ENCODE measurements at places on chromosomes 4 and X.

DNA sequence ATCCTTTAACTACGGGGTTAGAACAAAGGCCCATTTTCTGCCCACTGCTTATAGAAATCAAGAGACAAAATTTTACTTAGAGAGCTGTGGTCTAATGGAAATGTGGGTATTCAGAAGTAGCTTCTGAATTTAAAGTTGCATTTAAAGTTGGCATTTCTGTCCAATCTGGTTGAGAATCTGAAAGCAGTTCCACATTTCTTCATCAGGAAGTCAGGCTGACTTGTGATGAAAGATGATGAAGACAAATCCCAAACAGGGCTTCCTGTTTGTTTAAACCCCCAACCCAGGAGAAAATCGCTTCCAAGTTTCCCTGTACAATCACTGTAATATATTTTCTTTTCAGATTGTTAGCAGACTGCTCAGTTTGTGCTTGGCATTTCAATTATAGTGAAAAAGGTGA is 345.3 kb downstream of the SPRY1 start:
- no peak for DNase-seq

DNA sequence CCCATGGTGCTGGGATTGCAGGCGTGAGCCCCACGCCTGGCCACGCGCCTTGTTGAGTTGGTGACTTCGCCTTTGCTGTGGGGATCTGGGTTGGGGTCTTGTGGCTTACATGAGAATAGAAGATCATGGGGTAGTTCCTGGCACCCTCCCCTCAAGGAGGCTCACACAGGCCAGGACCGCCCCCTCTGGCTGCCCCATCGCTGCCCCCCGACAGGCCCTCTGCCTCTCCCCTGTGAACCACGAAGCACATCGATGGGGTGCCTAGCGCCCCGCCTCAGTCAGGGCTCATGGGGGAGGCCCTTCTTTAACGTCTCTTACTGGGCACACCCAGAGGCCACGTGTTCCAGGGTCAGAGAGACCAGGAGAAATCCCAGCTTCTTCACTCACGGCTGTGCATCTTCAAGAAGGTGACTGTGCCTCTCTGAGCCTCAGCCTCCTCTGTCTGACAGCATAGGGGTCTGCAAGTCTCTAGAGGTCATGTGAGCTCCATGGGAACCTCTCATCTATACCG is 23.6 kb upstream of the SPON2 start:
- DNase-seq = no peak

GRCh38 chr4:81504112-81505003 is 32.7 kb upstream of the RASGEF1B start:
- no peak for DNase-seq

GRCh38 chr4:40511036-40511614 is 118.5 kb downstream of the RBM47 start:
- DNase-seq = no peak

DNA sequence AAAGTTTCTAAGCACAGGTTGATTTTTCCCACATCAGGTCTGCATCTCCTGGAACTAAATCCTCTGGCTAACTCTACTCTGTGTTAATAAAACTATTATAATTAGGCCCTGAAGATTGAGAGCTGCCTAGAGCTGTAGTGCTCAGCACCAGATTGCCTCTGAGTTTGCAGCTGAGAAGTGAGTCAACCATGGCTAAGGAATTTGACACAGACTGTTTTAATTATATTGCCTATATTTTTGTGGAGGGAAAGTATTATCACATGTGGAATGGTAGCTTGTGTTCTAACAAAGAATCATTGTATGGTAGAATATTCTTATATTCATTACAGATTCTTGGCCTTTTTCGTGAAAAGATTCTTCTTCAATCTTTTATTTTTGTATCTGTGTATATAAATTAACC is 1907.6 kb upstream of the TENM3 start:
- DNase-seq = no peak

DNA sequence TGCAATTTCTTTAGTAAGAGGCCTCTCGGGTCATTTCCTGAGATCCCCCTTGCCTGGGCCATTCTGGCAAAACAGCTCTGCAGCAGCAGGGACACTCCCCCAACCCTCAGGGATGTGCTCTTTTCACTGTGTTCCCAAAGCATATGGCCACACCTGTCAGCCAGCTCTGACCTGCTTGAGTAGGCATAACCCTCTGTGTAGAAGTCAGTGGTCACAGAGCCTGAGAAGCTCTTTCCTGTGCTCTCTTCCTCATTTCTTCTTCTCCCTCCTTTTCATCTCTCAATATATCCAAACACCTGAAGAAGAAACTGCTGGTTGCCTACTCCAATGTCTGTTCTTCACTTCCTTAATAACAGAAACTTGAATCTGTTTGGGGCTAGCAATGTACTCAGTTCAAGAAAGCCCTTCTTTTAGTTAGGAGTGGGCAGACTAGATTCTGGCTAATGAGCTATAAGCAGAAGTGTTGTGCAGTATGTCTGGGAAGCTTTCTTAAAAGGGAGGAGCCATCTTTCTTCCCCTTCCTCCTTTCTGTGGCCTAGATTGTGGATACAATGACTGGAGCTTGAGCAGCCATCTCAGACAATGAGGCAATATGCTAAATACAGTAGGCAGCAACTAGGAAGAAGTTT is 73.3 kb downstream of the PRPS1 start:
- no peak for DNase-seq

DNA sequence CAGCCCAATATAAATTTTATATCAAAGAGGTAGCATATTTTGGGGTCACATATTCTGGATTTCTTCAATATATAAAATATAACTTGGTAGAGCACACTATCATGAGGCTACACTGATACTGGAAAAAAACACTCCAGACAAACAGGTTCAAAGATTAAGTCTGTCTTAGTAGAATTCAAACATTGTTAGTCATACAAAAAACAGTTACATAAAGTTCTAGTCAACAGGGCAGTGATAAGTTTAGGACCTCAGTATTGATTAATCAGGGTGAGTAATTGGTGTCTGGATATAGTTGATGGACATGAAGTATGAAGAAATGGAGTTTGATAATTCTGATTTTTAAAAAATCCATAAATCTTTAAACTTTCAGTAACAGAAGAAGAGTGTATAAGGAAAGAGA is 1291.3 kb downstream of the FSTL5 start:
- DNase-seq = no peak

- no peak for DNase-seq
Measured at GRCh38 chrX:119041175-119041574, 31.6 kb upstream of the CT47C1 start.

GRCh38 chrX:56618323-56618722 is 54.9 kb downstream of the UBQLN2 start:
- DNase-seq = no peak

DNA sequence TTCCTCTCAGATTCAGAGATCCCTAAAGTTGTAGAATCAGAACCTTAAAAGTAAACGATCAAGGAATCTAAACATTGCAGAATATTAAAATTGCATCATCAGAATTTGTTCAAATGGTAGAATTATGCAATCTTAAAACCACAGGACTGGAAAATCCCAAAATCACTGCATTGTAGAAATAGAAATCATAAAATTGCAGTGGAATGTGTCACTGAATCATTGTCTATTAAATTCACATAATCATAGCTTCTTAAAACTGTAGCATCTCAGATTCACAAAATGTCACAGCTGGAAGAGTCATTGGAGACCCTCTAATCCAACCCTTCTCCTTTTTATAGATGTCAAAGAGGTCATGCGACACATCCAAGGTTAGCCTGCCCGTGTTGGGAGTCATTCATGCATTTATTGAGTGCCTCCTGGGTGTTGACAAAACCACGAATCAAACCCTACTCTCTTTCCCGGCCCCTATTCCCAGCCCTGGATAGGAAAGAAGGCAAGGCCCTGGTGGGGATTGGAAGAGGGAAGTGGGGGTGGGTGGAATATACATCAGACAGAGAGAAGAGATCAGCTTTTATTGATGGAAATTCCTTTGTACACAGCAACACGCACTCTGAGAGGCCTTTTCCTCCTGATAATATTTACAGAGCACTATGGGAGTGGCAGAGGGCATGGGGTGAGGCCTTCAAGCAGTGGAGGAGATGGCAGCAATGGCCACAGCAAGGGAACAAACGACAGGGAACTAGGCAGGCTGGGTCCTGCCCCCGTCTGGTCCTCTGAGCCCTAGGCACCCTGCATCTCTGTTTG is 15.4 kb downstream of the IQSEC2 start:
- no peak for DNase-seq

GRCh38 chr4:89653012-89653411 is 183.9 kb downstream of the SNCA start:
- no peak for DNase-seq

GRCh38 chr4:81639248-81639647 is 167.5 kb upstream of the RASGEF1B start:
- DNase-seq = no peak

GRCh38 chr4:4789462-4789861 is 70.0 kb upstream of the MSX1 start:
- DNase-seq = no peak

DNA sequence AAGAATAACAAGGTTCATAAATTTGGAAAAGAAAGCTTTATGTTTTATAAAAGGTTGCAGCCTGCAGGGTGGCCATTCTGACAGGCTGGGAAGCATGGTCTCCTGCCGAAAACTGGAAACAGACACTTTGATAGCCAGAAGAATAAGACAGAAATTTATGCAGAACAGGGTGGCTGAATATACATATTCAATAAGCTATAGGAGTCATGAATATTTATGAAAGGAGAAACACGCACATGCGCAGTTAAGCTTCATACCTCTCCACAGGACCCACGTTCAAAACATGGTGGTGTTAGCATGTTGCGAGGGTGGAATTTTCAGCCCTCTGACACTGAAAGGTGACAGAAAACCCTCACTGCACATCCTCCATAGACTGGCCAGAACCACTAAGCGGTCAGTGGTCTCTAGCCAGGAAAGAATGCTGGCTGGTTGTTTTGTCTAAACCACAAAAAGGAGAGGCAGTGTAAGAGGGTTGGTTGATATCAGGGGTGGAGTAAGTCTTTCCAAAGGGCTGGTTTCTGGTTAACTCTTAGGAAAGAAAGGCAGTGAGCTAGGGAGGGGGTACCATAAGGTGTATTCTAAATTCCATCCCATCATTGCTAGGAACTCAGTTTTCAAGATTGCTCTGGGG is 58.2 kb downstream of the ANXA10 start:
- DNase-seq = no peak

DNA sequence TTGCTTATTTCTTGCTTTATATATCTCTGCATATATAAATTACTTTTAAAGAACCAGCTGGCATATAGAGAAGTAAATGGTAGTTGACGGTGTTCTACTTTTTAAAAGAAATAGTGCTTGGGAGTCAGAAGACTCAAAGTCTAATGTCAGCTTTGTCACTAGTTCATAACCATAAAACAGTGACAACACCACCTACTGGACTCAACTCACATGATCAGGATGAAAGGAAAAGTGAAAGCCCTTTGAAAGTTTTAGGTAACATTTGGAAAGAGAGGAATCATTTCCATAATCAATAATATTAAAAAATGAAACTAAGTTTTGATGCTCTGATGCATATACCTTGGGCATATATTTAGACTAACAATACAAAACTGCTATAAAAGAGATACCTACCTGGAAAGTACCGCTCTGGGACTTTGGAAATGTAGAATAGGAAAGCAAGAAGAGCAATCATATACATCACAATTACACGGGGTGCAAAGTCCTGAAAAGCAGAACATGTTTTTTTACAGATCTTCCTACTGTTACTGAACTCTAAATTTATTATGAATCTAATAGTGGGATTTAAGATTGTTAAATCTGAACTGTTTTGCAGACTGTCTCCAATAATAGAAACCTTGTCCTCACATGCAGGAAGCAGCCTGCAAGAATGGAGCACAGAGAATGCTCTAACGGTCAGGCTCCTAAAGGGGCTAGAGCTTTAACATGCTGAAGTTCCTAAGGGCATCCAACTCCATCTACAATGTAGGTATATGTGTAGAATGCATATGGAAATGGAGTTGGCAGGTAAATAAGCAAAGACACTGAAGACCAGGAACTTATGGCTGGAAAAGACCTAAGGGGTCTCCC is 15.6 kb downstream of the PAQR3 start:
- no peak for DNase-seq

DNA sequence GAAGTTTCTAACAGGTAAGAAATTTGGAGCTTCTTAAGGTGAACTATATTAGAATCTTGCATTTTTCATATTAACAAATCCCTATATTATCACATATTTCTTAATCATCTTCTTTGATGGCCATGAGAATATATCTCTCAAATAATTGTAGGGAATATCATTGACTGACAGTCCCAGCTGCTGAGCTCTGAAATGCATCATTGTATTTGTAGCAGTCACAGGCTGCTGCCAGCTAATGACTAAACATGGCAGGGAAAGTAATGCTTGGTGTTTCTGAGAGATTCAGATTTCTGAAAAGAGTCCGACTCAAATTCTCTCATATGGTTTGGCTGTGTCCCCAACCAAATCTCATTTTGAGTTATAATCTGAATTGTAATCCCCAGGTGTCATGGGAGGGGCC is 171.9 kb downstream of the TRAM1L1 start:
- no peak for DNase-seq

DNA sequence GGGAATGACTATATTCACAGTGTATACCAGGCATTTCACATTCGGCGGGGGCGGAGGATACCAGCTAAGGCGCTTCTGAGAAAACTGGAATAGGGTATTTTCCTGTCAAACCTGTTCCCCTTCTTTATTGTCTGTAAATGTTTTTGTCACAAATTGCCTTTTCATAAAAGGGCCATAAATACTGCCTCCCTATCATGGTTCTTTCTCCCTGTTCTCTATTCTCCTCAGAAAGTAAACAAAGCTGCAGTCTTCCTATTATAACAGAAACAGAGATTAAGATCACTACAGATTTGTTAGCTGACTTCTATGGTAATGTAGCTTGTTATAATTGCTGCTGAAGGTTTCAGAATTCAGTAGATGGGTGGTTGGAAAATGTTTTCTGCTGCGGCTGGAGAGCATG is 32.2 kb downstream of the MID2 start:
- no peak for DNase-seq

- no peak for DNase-seq
Measured at GRCh38 chr4:146640465-146641061, 1.9 kb downstream of the POU4F2 start.

DNA sequence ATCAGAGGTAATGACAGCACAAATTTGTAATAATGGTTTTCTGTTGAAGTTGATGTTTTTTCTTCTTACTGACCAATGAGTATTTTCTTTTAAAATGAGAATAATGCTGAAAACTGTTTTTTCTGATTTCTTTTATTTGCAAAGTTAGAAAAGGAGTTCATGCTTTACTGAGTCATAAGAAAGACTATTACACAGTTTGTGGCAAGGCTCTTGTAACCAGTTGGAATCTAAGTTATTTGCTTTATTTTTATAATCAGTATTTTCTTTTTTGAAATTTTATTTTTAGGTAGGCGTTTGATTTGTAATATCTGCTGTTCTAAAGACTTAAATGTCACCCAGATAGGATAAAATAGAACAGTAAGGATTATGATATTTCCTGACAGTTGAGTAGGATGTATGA is 25.5 kb downstream of the ANAPC4 start:
- DNase-seq = no peak

DNA sequence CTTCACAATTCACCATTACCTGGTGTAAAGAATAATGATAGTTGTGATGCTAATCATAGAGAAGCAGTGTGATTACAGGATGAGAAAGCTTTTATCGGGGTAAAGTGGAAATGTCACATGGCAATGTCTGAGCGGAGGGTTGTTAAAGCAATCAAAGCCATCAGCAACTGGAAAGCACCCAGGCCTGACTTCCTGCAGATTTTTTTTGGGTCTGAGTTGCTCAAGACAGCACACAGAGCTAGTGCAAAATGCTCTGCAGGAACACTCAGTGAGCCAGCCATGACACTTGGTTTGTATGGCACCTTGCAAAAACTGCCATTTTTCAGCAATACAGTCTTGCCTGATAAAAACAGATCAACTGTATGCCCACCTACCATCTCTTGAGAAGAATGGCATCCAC is 152.9 kb downstream of the COL4A6 start:
- no peak for DNase-seq

- DNase-seq = peak; percentile 3
Measured at GRCh38 chrX:80879143-80879542, 69.5 kb upstream of the BRWD3 start.
